ENCODE measurements at places on chromosomes 3 and 15. TPM values are rescaled to one million over a fixed set of nuclear protein-coding genes. Genes with fewer than 3 reads are reported as not detected.

Gene KNG1
- 0.13 TPM for total RNA-seq

Gene CFAP44
- 5.4 TPM for total RNA-seq

DNA sequence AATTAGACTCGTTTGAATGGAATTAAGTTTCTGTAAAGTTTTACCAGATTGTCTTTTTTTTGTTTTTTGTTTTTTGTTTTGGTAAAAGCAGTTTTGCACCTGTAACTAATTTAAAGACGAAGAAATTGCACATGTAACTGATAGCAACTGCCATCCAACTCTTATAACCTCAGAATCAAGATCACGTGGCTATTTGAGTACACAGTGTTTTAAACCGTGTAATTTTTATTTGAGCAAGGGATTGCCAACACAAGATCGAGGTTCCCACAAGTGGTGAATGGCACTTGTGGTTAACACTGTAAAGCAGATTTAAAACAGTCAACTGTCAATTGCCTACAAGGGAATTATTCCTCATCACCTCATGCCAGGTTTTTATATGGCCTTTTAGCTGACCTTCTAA lies 67.3 kb downstream of the PPARG start:
- no peak overlapping the region for H3K27ac ChIP-seq
- no peaks in the 10 kb centered on the region for H3K27me3 ChIP-seq
- H3K4me3 ChIP-seq, result no peak overlapping the region
- H3K4me1 ChIP-seq, result no peaks in the 10 kb centered on the region
- no peak for DNase-seq
- H3K36me3 ChIP-seq, result no peaks in the 10 kb centered on the region

DNA sequence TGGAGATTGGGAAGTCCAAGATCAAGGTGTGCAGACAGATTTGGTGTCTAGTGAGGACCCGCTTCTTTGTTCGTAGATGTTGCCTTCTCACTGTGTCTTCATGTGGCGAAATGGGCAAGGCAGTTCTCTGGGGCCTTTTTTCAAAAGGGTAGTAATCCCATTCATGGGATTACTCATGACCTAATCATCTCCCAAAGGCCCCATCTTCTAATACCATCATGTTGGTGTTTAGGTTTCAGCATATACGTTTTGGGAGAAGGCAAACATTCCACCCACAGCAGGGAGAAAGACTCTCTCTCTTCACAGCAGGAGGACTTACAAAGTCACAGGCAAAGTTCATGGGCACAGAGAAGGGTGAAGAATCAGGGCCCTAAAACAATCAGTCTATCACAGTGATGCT lies 252.1 kb downstream of the RPLP1 start:
- no peaks in the 10 kb centered on the region for H3K36me3 ChIP-seq
- no peak overlapping the region for H3K27ac ChIP-seq
- DNase-seq, result no peak
- H3K4me1 ChIP-seq, result peaks cover 15% of the 10 kb centered on the region

All from muscle of leg (tissue), 16 donors.